ENCODE measurements at places on chromosomes 5 and 9.

GRCh38 chr5:112329419-112330090, 89.5 kb downstream of the EPB41L4A start:
- no peak for DNase-seq

DNA sequence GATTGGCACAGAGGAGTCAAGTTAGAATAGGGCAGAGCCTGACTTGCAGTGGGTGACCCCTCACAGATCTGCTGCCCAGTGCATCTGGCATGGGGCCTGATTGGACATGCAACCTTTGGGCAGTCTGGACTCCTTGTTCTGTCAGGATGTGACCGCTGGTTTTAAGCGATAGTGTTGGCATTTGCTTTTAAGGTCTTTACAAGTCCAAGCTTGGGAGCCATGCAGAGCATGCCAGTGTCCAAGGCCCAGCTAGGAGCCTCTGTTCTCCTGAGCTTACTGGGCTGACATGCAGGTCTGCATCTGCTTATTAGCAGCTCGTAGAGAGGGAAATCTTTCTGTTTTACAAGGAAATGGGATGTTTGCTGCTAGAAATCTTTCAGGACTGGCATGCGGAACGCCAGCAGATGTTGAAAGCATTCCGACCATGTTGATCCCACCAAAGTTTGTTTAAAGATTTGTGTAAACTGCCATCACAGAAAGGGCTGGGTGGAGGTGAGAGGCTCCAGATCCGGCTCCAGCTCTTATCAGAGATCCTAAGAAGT, 27.5 kb downstream of the GADD45G start:
- no peak for DNase-seq

GRCh38 chr5:79241535-79241979, 5.6 kb downstream of the JMY start:
- DNase-seq = no peak

GRCh38 chr9:4979239-4979638, 5.8 kb upstream of the JAK2 start:
- DNase-seq = no peak

DNA sequence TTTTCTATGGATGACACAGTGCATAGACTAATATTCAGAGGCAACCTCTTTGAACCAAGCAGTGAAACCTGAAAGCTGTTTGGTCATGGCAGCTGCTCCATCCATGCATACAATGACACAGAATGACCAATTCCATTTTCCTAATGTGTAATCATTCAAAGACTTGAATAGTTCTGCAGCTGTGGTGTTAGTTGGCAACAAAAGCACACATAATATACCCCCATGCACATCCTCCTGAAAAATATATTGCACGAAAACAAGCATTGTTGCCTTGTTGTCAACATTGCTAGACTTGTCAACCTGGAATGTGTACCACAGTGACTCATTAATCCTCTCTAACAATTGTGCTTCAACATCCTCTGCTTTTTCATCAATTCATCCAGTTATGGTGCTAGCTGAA, 71.0 kb upstream of the SEMA6A start:
- DNase-seq = no peak

All from stimulated activated CD4-positive, alpha-beta T cell treated with anti-CD3 and anti-CD28 coated beads, TNF-alpha, amount 100 ng/mL, for 24 hours (primary cell).